Stimulated activated CD4-positive, alpha-beta T cell treated with anti-CD3 and anti-CD28 coated beads, Interleukin-12 subunit alpha, Interleukin-12 subunit beta, amount 100 ng/mL, for 4 hours (primary cell): ENCODE measurements at places on chromosomes 1 and 21.

GRCh38 chr1:229803626-229804217, 177.7 kb downstream of the URB2 start:
- no peak for DNase-seq

DNA sequence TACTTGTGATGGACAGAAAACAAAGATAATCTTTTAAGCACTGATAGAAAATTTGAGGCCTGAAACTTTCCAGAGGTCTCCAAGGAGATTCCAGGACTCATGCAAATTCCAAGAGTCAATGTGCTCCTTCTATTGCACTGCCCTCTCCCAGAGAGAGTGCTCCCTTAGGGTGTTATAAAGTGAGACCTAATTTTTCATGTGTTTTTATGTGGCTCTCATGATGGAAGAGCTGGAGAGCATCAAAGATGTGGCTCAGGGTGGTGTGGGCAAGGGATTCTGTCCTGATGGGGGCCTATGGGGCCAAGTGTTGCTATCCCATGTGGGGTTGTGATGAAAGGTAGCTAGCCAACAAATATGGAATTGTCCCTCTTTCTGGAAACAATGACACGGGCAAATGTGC, 101.3 kb downstream of the PRRX1 start:
- DNase-seq, result no peak

DNA sequence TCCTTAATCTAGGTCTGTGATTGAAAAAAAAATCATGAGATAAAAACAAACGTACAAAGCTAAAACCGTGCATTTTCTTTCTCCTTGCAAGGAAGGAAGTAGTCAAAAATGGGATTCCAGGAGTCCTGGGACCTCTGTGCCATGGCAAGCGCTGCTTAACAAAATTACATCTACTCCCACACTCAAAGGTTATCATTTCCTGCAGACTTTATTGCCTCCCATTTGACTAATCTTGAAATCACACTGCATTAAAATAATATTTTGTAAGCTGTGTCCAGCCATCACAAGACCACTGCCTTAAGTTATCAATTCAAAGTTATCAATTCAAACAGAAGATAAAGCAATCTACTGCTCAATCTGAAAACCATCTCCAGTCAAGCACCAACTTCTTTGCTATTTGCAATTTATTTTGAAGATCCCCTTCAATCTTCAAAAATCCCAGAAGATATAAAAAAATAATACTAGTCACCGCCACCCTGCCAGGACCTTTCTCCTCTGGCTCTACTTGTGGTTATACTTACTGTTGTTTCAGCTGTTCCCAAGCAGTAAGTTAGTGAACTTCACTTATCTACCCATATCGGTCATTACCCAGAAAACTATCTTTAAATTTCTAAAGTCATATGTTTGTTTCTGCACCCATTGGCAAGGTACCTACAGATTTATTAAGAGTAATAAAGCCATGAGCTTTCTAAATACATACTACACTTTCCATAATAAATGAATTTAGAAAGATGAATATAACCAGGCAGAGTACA, 38.1 kb upstream of the RAP1GAP start:
- no peak for DNase-seq

DNA sequence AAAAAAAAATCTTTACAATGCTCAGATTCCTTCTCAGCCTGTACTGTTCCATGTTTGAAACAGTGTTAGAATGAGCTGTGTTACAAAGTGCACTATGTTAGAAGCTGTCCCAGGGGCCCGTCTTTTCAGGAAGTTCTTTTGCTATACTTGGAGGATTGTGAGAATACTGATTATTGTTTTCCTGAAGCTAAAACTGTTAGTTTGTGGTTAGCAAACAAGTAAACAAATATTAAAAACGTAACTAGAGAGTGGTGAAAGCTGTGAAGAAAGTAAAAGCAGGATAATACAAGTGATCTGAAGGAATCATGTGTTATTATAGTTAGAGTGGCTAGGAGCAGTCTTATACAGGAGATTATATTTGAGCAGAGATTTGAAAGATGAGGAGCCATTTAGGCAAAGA, 35.6 kb downstream of the CAMSAP2 start:
- no peak for DNase-seq

GRCh38 chr1:235297579-235297978, 30.4 kb downstream of the ARID4B start:
- no peak for DNase-seq

- no peak for DNase-seq
Observed at GRCh38 chr21:33916200-33916567, 580 bp upstream of the ATP5PO start.

GRCh38 chr1:110390096-110390495, 730 bp downstream of the SLC16A4 start:
- DNase-seq, result no peak

DNA sequence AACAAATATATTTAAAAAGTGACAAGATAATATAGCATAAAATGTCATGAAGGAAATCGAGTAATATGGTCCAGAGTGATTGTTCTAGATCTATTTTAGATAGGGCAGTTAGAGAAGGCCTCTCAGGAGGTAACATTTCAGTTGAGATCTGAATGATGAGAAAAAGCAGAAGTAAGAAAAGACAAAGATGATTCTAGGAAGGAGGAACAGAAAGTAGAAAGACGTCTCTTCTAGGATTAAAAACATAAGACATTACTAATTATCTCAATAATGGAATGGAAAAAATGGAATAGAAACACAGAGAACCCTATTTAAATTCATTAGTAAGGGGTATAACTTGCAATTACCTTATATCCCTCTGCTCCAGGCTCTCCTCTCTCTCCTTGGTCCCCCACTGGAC, 130.0 kb upstream of the ZNHIT6 start:
- no peak for DNase-seq

DNA sequence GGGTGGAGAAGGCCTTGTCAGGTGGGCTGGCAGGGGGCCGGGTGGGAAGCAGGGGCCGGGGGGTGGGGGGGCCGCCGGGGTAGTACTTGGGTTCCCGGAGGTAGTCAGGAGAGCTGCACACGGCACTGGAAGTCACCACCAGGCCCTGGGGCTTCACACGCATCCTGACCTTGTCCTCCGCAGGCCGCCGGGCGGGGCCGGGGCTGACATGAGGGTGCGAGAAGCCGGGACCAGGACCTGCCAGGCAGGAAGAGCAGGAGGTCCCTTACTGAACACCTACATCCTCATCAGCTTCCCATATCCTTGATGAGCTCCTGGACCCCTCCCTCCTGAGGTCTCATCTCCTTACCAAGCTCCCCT, 52.0 kb downstream of the AHDC1 start:
- DNase-seq, result no peak

- DNase-seq, result no peak
Observed at GRCh38 chr1:231497629-231498152, 30.8 kb upstream of the TSNAX start.
